Fibroblast of skin of scalp (primary cell): ENCODE measurements at places on chromosomes 4 and X.

GRCh38 chrX:66163849-66164411 is at the start of gene HEPH:
Gene HEPH, plus strand, starts transcription at chrX:66164247. Its CDS starts 6,324 bp downstream, at chrX:66170571.
- DNase-seq, result peak; percentile 76

DNA sequence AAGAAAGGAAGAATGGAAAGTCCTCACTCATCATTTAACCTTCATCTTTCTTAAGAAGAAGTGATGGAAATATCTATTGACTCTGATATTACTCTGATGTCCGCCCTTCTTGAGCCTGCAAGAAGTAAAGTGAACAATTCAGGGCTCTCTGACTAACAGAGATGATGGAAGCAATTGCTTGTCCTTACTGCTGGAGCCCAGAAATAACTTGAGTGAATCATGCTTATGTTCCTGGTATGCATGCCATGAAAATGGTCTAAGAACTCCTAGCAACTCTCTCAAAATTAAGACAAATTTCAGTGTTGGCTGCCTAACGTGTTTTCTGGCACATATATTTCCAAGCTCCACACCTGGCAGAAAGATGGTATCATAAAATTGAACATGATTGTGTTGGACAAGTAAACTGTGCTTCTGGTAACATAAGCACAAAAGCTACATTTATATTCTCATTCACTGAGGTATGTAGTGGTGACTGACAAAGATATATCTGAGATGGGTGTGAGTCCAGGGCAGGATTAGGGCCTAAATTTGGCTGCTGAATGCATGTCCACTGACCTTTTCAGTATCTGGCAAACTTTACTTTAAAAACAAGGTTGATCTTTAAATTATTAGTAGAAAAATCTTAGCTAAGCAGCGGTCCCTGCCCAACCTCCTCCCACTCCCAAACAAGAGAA is 109.2 kb upstream of the OTUD4 start:
- peak; percentile 71 for DNase-seq

GRCh38 chr4:176226736-176227135 is 31.4 kb upstream of the SPATA4 start:
- DNase-seq, result no peak

- no peak for DNase-seq
Observed at GRCh38 chrX:92230628-92231027, 451.5 kb downstream of the PCDH11X start.

DNA sequence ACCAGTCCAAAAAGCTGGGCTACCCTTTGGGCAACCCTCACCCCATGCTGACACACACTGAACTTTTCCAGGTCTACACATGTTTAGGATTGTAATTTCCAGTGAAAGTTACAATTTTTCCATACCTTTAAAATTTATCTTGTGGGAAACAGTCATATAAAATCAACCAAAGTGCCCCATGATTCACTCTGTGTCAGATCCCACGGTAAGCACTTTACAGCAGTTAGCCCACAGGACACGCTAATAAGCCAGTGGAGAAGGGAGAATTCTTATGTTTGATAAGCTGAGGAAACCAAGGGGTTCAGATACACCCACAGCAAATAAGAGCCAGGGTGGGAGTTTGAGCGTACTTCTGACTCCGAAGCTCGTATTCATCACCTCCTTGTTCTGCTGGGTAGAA is 72.4 kb upstream of the TBL1X start:
- DNase-seq, result no peak

DNA sequence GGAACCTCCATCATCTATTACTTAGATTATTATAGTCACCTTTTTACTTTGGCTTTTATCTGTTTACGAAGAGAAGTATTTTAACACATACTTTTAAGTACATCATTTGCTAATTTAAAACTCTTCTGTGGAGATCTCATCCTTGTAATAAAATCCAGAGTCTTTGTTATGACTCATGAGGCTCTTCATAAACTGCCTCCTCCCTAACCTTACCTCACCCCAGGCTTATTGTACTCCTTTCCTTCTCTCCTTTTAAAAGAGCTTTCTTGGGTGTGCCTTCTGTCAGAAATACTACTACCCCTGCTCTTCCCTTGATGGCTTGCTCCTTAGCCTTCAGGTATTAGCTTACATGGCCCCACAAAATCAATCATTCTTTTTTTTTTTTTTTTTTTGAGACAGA is 6.6 kb downstream of the ARL9 start:
- DNase-seq, result no peak

DNA sequence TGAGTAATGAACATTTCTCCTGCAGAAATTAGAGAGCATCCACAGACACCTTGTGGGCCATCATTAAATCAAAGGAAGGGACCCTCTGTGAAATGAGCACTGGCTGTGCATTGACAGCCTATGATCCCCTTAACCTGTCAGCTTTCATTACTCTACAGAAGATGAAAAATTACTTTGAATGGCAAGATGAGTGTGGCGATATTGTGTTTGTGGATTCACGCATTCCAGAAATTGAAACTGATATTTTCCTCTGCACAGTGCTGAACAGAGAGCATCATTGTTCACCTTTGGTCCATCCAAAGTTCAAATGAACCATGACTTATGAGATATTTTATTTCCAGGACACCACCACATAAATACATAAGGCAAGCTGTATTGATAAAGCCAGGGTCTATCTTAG is 374.8 kb upstream of the ANXA10 start:
- no peak for DNase-seq

GRCh38 chr4:181855307-181855706 is 387.9 kb upstream of the TENM3 start:
- no peak for DNase-seq

- DNase-seq, result no peak
Observed at GRCh38 chrX:47587091-47587891, 5.1 kb downstream of the TIMP1 start.

DNA sequence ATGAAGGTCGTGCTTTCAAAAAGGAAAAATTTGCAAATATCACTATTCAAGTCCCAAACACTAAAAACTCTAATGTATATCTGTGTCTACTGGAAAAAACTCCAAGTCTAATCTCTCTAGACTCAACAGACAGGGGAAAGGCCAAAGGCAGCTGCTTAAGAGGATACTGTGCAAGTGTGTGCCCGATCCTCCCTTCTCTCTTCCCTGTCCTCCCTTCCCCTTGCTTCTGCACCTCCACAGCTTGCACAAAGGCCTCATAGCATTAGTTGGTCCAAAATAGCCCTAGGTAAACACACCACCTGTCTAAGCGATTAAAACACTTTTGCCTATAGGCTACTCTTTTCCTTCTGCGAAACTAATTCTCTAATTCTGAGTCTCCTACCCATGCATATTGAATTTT is 10.6 kb downstream of the C4orf54 start:
- no peak for DNase-seq

DNA sequence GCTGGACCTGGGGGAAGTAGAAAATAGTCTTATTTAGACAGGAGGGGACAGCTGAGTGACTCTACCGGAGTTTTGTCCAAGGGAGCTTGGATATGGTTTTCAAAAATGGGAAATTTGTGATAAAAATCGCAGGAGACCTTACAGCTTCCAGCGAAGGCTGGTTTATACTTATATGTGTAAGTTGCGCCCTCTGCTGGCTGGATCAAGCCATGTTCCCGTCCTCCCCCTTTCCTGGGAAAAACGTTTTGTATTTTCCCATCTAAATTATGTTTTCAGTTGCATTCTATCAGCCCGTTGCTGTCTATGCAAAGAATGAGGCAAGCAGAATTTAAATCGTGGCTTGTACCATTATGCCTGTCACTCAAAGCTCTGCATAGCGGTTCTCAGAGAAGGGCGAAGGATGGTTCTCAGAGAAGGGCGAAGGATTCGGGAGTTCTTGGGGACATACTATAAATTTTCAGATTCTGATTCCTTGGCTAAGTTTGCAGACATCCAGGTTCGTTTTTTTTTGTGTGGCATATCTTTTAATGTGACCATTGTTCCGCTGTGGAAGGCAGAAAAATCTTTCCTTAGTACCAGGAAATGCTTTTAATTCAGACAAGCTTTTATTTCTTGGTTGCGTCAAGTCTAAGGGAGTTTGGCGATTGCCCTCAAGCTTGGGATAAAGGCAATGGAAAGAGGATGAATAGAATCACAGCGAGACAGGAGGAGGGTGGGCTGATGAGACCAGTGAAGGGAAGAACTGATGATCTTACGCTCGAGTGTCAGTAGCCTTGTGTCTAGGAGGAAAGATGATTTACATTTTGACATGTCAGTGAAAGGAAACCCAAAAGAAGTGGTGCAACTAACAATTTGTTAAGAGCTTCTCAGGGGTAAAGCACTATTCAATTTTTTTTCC is 128.5 kb upstream of the ARX start:
- peak; percentile 45 for DNase-seq

DNA sequence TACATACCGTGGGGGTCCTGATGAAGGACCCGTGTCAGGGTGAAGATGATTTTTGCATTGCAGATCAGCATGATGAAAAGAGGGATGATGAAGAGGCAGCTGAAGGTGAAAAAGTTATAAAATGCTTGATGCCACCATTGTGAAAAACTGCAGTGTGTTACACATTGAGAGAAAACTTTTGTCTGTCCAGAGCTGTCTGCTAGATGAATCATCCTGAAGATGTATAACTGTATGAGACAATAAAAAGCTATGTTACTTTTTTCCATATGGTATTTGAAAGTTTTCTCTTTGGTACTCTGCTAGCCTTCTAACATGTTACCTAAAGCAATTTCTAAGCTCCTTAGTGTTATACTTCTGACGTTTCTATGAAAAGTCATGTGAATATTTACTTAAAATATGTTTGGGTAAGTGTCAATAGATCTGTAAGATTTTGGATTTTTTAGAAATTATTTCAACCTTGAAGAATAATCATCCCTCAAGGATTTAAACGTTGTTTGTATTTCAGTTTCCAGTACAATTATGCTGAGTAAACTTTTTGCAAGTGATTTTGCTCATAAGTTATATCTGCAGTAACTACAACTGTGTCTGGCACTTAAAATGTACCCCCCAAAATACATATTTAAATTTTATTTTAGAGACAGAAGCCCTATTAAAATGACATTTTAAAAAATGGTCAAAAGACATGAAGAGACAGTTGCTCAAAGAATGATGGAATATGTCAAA is 9.5 kb downstream of the GNRHR start:
- peak; percentile 37 for DNase-seq

DNA sequence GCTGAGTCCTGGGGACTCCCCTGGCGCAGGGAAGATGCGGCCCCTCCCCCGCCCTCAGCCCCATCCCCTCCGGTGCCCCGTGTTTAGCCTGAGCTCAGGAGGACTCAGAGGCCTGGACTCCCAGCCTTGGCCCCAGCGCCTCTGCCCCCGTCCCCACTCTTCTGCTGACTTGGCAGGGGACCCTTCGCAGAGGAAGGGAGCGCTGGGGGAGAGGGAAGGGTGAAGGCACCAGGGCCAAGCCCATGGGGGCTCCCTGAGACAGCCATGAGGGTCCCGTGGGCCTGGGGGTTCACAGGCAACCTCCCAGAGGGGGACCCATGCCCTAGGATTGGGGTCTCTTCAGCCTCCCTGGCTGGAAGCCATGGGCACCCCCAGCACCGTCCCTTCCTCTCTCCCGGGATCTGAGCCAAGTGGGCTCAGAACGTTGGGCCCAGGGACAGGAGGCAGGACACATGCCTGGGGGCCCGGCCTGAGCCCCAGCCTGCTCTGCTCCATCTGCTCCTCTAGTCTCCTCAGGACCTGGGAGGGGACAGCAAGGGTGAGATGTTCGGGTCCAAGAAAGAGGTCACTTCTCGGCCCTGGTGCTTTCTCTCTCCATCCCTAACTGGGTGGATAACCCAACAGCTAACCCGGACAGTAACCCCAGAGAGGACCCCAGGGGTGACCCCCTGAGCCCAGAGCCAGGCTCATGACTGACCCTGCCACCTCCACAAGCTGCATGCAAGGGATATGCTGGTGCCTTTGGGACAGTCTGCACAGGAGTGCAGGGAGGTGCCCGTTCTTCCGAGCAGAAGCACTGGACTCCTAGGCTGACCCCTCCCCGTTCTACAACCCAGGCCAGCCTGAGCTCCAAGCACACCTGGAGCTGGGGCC is 1.5 kb upstream of the CPLX1 start:
- no peak for DNase-seq

DNA sequence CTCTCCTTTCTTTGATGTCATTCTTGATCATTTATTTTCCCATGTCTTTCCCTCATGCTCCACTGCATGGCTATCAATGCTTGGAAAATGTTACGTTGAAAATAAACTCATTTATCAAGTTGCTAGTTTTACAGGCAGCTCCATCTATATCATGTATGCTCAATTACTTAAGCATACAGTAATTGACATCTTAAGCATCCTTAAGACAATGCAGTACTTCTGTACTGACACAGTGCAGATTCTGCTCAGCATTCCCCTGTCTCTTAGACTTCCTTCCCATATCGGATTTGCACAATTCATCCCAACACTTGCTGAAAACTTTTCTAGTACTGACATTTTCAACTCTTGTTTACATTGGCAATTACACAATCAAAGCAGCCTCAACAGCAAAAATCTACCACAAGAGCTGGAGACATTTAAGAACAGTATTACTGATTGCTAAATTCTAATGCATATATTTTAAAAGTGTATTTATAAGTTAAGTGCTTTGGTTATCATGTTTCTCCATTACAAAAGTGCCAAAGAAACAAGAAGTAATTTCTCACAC is 165.6 kb downstream of the ATP10D start:
- DNase-seq, result peak; percentile 40

GRCh38 chr4:185683896-185684295 is 128.1 kb downstream of the SORBS2 start:
- no peak for DNase-seq

- no peak for DNase-seq
Observed at GRCh38 chrX:108704839-108705238, 31.5 kb downstream of the IRS4 start.

DNA sequence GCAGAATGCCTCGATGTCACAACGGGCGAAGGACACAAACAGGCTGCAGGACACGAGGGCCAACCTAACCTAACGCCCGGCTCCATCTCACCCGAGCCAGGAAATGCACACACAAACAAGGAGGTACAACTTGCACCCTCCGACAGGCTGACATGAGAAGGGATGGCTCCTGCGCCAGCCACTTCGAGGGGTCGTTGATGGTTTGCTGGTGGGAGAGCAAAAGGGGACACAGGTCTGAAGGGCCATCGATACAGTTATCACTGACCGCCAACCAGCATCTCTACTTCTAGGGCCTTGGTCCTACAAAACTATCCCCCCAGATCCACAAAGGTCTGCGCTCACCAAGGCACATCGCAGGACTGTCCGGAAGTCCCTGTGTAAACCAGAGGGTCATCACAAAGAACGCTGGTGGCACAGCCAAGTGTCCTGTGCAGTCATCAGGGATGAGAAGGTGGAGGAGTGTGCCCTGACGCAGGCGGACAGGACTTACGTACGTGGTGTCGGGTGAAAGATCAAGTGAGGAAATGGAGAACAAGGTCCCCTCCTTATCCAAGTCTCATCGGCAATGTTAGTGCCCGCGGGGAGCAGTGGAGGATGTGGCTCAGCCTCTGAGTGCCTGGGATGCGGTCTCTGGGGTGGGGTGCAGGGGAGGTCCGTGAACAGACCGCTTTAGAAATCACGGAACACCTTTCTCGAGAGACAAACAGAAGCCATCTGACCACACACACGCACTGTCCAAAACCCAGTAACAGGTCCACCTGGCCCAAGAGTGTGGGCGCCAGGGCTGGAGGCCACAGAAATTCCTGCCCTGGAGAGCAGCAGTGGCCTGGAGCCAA is 7.0 kb downstream of the MXD4 start:
- no peak for DNase-seq

GRCh38 chr4:8278421-8279287 is 9.1 kb downstream of the HTRA3 start:
- DNase-seq, result peak; percentile 97

- peak; percentile 99 for DNase-seq
Observed at GRCh38 chr4:73704314-73705055, 35.9 kb upstream of the CXCL8 start.

GRCh38 chrX:10444204-10444603 is 176.2 kb downstream of the MID1 start:
- no peak for DNase-seq

GRCh38 chrX:5672099-5672498 is 556.6 kb downstream of the NLGN4X start:
- DNase-seq, result no peak

- DNase-seq, result no peak
Observed at GRCh38 chr4:174281182-174281737, 2.2 kb downstream of the FBXO8 start.
